ENCODE measurements at places on chromosomes 3 and 15. TPM values are rescaled to one million over a fixed set of nuclear protein-coding genes. Genes with fewer than 3 reads are reported as not detected.

Gene CASR
- total RNA-seq: 3.9 TPM

- ATAC-seq: no peak
Measured at GRCh38 chr3:179174898-179175297, 26.7 kb downstream of the PIK3CA start.

Gene P2RY14
- 0.90 TPM for total RNA-seq

DNA sequence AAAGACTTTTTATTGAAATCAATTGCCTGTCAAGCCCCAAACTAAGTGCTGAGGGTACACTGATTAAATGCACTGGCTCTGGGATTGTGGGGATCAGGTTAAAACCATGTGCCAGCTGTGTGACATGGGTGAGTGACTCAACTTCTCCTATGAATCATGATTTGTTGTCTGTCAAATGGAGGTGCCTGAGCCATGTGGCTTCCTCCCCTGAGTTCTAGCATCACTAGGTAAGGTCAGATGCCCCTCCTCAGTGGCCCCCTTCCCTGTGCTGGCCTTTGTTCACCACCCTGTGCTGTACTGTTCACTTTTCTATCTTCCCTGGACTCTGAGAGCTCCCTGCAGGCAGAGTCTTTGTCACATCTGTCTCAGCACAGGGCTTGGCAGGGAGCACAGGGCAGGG lies 43.6 kb upstream of the ATP2B2 start:
- ATAC-seq: peak; percentile 70

- ATAC-seq: no peak
Measured at GRCh38 chr15:52134502-52135144, 22.0 kb upstream of the BCL2L10 start.

- peak; percentile 37 for ATAC-seq
Measured at GRCh38 chr15:99442252-99442897, 123.4 kb upstream of the MEF2A start.
